ENCODE measurements at places on chromosomes 12 and 14.

DNA sequence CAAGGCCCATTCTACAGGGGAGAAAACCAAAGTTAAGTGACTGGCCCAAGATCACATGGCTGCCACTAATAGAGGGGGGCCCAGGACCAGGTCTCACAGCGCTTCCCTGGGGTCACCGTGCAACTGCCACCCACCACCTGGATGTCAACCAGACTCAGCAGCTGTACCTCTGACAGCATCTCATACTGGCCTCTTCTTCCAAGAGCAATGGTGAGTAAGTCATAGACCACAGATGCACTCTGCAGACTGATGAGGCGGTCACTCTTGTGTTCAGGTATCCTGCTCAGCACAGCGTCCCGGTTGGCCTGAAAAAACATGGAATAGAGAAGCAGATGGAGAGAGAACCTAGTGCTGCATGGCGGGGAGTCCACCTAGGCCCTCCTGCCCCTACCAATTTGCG is 139.9 kb downstream of the TTC7B start:
- no peak for DNase-seq

GRCh38 chr12:12681061-12681765 is 14.8 kb downstream of the GPR19 start:
- no peak for DNase-seq

DNA sequence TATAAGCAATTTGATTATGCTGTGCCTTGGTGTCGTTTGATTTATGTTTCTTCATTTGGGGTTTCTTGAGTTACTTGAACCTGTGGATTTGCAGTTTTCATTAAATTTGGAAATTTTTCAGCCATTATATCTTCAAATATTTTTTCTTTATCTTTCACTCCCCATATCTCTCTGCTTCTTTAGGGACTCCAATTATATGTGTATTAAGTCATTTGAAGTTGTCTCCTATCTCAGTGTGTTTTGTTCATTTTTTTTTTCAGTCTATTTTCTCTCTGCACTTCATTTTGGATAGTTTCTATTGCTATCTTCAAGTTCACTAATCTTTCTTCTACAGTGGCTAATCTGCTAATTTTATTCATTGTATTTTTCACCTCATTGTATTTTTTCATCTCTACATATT is 29.4 kb upstream of the RTRAF start:
- DNase-seq: no peak

DNA sequence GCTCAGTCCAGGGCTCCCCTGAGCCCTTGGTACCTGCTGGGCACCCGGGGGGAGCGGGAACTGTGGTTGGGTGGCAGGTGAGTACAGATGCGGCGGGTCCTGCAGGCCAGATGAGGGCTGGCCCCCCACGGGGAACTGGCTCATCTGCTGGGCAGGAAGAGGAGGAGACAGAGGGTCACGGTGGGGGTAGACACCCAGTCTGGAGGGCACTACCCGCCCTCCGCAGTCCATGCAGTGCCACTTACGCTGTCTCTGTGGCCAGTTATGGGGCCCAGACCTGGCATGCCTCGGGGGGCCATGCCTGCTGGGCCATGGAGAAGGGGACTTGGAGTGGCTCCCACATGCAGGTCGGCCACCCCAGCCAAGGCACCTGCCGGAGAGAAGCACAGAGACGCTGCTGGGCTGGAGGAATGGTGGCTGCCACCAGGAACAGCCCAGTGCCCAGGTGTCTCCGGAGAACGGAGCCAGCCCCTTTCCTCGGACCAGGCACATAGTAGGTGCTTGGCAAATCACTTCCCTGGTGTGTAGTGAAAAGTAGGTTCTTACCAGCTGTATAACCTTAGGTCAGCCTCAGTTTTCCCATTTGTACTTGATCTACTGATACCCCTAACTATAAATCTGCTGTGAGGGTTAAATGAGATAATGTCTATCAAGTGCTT is 21.1 kb downstream of the FOXN4 start:
- DNase-seq: no peak

DNA sequence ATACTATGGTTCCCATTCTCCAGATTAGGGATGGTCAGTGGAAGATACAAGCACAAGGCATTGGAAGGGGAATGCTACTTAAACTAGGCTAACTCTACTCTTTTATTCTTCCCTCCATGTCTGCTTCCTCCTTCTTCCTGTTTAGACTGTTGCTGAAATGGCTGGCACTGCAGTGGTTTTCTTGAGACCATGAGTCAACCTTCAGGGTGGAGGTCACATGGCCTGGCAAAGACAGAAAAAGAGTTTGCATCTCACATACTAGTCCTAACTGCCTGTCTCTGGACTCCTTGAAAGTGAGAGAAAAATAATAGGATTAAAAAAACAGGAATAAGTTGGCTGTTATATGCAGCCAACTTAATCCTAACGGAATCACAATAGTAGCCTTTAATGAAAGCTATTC is 37.0 kb downstream of the ALDH1L2 start:
- no peak for DNase-seq

DNA sequence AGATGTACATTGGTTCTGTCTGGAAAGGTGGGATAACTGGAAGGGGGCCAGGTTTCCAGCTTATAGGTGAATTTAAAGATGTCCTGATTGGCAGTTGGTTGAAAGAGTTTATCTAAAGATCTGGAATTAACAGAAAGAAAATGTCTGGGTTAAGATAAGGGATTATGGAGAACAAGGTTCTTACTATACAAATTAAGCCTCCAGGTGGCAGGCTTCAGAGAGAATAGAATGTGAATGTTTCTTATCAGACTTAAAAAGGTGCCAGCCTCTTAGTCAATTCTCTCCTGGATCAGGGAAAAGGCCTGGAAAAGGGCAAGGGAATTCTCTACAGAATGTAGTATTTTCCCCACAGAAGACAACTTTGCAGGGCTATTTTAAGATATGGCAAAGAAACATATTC is 53.1 kb downstream of the CNTN1 start:
- DNase-seq: no peak

GRCh38 chr14:100899884-100900771 is 3.4 kb downstream of the RTL1 start:
- DNase-seq: no peak

DNA sequence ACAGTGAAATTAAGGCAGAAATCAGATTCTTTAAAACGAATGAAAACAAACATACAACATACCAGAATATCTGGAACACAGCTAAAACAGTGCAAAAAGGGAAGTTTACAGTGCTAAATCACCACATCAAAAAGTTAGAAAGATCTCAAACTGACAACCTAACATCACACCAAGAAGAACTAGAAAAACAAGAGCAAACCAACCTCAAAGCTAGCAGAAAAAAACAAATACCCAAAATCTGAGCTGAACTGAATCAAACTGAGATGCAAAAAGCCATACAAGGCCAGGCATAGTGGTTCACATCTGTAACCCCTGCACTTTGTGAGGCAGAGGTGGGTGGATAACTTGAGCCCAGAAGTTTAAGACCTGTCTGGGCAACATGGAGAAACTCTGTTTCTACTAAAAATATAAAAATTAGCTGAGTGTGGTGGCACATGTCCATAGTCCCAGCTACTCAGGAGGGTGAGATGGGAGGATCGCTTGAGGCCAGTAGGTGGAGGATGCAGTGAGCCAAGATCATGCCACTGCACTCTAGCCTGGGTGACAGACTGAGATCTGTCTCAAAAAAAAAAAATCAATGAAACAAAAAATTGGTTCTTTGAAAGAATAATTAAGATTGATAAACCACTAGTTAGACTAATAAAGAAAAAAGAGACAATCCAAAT is 33.2 kb upstream of the LDHB start:
- no peak for DNase-seq

- no peak for DNase-seq
Measured at GRCh38 chr12:129310346-129310745, 457.1 kb downstream of the GLT1D1 start.

DNA sequence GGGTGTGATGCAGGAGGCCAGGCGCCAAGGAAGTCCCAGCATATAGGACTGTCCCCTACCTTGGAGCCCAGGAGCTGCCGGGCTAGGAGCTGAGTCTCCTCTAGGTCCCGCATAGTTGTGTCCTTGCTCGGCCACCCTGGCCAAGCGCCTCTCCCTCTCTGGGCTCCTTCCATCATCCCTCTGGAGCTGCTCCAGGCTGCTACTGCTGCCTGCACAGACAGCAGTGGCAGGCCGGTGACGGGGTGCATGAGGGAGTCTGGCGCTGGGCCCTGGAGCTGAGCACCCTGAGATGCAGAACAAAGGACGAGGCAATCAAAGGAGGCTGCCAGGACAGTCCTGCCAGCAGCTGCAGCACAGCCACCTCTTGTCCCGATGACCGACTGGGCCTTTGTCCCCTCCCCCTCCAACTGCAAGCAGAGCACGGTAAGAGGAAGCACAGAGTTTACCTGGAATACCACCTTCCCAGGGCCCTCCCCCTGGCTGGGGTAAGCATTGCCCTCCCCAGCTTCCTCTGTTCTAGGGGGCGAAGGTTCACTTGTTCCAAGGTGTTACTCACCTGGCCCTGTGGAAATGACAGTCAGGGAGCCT is 10.4 kb downstream of the DTX1 start:
- no peak for DNase-seq

GRCh38 chr12:101490286-101490920 is 15.3 kb downstream of the SPIC start:
- no peak for DNase-seq

- peak; percentile 62 for DNase-seq
Measured at GRCh38 chr12:95224202-95225170, 6.9 kb downstream of the VEZT start.

DNA sequence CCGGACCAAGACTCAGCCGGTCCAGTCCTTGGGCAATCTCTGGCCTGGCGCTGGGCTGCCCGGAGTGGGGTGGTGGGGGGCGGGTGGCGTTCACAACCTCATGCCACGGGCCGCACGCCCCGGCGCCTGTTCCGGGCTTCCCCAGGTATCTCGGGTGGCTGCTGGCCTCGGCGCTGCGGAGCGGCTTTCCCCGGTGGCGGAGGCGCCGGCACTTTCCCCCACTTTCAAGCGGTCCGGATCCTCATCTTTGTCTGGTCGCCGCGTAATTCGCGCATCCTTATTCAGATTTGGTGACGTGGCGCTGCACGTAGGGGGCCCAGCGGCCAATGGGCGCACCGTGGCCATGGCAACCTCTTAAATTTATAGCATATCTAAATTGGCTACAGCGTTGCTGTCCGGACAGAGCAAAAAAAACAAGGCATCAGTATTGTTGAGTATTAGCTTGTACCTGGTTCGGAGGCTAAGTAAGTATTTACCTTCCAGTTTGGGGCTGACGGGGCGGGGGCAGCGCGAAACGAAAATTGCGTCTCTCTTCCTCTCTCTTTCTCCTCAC is at the start of gene LHX5:
TSS of gene LHX5 (minus strand) at position 253 of the 553 bp plus-strand sequence. CDS start 373 bp downstream, outside the sequence.
- no peak for DNase-seq

DNA sequence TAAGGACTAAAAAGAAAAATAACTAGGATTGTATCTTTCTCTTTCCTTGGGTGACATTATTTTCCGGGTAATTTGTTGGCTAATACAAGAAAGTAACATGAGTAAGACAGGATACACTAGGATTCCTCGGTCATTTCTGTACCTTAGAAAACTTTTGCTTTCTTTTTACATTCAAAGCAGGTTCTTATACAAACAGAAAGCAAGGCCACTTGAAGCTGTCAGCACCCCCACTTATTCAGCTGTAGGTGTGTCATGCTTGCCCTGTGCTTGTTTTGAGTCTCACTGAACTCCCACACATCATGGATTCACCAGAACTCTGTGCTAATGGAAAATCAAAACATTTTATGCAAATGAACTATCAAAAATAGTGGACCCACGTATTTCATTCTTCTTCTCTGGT is 266.8 kb upstream of the CLEC14A start:
- no peak for DNase-seq

DNA sequence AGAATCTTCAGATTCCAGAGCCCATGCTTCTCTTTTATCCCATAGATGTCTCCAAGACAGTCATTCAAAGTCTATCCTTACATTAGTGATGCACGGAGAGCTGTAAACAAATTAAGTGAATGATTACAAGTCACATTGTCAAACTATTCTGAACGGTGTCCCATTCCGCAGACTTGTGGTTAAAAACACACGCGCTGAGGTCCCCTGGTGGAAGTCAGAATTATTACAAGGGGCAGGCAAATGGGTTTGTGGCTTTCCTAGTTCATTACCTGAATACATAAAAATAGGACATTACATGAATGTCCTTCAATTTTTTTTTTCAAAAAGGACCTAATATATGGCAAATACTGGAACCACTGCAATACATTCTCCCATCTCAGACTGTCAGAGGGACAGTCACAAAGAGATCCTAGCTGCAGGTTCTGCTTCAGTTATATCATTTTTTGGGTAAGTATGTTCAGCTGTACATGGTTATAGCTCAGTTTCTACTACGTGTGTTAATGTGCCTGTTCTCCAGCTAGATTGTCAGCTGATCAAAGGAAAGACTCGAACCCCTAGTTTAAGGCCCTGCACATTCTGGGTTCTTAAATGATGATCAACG is 53.1 kb upstream of the STON2 start:
- peak; percentile 80 for DNase-seq

DNA sequence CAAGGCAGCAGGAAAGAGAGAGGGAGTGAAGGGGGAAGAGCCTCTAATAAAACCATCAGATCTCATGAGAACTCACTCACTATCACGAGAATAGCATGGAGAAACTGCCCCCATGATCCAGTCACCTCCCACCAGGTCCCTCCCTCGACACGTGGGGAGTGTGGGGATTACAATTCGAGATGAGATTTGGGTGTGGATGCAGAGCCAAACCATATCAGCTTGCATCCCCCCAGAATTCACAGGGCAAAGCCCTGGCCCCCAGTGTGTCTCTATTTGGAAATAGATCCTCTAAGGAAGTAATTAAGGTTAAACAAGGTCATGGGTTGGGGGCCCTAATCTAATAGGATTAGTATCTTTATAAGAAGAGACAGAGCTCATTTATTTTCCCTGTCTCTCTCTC is 56.1 kb upstream of the TCL1A start:
- DNase-seq: no peak

- DNase-seq: peak; percentile 65
Measured at GRCh38 chr12:101857043-101857558, 20.3 kb upstream of the DRAM1 start.

DNA sequence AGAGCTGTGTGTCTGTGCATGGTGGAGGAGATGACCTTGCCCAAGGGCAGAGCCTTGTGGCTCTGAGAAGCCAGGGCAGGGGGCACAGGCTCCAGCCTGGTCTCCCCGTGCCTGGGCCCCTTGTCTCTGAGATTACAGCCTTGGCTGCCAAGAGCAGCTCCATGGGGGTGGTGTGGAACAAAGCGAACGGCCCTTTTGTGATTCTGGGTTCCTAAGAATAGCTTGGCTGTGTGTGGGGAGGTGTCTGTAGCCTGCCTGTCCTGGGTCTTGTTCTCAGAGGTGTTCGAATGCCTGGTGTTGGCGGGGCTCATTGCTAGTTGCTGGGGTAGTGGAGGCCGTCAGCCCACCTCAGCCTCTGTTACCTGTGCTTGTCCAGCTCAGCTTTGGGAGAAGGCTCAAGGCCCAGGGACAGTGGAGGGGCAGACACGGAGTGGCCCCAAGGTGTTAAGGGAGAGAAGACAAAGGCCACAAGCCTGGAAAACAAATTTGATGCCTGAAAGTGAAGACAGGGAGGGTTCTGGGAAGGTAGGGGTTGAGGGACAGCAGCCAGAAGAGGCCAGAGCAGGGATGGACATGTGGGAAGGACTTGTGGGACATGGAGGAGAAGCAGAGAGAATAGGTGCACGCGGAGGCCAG is 7.4 kb upstream of the MYH7 start:
- DNase-seq: no peak

Data from adipocyte (in vitro differentiated cells).